ENCODE measurements at places on chromosomes 13 and 19.
A peak's percentile ranks its signal among the peaks of the same experiment; 100 is the strongest.

DNA sequence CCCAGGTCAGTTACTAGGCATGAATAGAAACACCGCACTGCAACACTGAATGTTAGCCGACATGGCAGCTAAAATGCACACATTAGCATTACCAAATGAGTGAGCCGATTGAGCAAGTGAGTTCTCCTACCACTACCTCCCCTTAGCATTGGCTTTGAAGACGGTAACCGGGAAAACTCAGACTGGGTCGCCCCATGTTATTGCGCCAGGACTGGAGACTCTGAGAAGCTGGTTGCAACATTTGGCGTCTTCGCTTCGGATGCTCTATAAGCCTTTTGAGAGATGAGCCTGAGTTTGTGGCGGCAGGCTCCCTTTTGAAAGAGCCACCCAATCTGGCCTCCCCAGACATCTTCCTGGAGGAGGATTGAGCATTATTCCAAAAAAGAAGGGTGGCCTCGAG, 68.5 kb upstream of the POMP start:
- DNase-seq = no peak

GRCh38 chr19:18736415-18737336, 53.2 kb downstream of the CRTC1 start:
- peak; percentile 53 for DNase-seq

- peak; percentile 57 for DNase-seq
Observed at GRCh38 chr19:4969772-4970531, 1.0 kb downstream of the KDM4B start.

DNA sequence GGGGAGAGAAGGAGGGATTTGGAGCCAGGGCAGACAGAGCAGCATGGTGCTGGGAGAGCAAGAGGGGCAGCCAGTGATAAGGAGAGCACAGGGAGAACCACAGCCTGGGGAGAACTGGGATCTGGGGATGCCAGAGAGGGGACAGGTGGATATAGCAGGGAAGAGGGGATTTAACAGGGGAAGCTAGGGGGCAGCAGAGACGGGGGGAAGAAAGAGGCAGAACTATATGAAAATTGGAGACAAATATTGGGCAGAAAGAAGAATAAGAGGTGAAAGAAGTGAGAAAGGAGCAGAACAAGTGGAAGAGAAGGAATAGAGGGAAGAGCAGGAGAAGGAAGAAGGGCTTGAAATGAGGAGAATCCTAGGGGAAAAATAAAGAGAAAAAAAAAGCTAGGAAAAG, 6.5 kb upstream of the ZNF528 start:
- DNase-seq = no peak

GRCh38 chr13:76641056-76641455, 245.1 kb downstream of the KCTD12 start:
- peak; percentile 81 for DNase-seq

GRCh38 chr19:3145909-3146676, 10.3 kb downstream of the GNA15 start:
- no peak for DNase-seq

DNA sequence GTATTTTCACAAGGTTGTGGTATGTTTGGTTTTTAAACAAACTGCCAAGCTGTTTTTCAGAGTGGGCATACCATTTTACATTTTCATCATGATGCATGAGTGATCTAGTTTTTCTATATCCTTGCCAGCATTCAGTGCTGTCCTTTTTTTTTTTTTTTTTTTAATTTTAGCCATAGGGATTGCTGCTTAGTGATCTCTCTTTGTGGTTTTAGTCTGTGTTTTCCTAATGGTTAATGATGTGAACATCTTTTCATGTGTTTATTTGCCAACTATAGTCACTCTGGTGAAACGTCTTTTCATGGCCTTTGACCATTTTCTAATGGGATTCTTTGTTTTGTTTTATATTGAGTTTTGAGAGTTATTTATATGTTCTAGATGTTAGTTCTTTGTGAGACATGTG, 59.7 kb downstream of the SHISA2 start:
- DNase-seq = no peak

- DNase-seq = no peak
Observed at GRCh38 chr13:43008596-43008995, 14.8 kb upstream of the DNAJC15 start.

DNA sequence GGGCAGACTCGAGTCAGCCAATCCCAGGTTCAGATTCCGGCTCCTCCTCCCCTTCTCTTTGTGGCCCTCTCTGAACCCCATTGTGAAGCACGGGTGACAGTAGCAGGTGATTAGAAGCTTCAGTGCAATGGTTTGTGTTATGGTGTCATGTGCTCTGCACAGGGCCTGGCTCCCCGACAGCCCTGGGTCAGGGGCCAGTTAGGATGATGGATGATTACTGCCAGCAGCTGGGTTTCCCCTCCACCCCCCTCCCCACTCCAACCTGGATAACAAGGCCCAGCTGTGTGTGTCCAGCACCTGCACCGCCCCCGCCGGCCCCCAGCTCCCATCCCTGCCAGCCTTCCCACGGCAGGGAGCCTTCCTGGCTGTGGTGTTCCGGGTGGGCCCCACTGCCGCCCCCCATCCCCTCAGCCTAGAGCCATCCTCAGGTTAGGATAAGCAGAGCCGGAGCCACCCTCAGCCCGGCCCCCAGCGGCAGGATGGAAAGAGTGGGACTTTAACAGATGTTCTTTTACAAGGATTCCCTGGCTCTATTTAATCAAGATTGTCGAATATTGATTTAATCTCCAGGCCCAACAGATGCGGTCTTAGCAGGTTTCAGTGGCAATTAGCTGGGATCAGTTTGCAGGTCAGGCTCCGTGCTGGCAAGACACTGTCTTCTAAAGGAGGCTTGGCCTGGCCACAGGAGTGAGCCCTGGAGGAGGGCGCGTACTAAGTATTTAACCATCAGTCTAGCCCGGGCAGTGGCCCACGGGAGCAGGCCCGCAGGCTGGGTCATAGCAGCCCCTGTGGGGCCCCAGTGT, 156.2 kb downstream of the SIPA1L3 start:
- peak; percentile 82 for DNase-seq

GRCh38 chr13:20099319-20099718, 61.5 kb downstream of the GJA3 start:
- DNase-seq = no peak

GRCh38 chr13:109870274-109870673, 83.9 kb upstream of the IRS2 start:
- DNase-seq = no peak

GRCh38 chr19:7145494-7145893, 76.0 kb downstream of the ZNF557 start:
- no peak for DNase-seq

GRCh38 chr19:5587661-5588060, 19.9 kb upstream of the TINCR start:
- no peak for DNase-seq

- DNase-seq = no peak
Observed at GRCh38 chr19:5150902-5151741, 182.2 kb downstream of the KDM4B start.

DNA sequence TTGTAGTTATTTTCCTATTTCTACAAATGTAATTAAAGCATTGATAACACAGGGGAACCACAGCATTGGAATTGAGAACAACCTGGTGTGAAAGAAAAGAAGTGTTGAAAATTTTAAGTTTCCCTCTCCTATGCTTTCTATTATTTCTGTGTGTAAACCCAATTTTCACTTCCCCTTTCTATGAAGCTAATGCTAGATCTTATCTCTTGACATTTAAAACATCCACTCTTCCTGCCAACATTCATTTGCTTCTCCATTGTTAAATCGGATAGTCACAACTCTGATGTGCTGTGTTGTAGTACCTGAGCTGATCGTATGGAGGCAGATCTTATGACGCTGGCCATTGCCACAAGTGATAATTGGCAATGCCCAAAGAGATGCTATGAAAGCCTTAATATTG, 203.0 kb downstream of the ITGBL1 start:
- no peak for DNase-seq

DNA sequence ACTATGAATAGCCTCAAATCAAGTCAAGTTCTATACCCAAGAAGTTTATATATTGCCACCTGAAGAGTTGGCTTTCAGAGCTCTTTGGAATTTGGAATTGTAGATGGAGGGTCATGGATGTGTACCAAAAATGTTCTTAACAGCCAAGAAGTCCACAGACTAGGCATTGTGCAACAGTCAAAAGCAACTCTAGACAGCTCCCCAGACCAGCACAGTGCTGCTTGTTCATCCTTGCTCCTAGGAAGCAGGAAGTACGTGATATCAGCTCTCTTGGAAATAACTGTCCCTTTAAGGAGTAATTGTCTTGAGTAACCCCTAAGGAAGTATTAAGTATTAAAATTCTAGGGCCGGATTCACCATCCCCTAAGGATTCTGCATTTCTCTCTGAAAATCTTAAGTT, 30.7 kb upstream of the IL17D start:
- no peak for DNase-seq

- no peak for DNase-seq
Observed at GRCh38 chr19:47309038-47309437, 623 bp upstream of the C5AR1 start.

- no peak for DNase-seq
Observed at GRCh38 chr13:100881291-100881864, 206.8 kb upstream of the TMTC4 start.

DNA sequence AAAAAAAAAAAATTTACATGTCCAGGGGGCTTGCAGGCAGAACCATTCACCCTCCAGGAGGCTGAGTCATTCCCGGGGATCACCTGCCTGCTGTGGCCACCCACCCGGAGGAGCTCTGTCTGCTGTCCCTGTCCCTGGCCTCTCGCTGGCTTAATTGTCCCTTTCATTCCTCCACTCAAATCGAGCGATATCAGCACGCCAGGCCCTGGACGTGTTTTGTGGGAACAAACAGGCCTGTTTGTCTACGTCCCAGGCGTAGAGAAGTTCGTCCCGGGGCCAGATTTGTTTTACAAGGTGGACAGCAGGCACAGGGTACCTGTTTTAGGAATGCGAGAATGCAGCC, 21.2 kb downstream of the SULT2B1 start:
- DNase-seq = peak; percentile 57

- no peak for DNase-seq
Observed at GRCh38 chr13:112128331-112128610, 61.3 kb downstream of the SOX1 start.

DNA sequence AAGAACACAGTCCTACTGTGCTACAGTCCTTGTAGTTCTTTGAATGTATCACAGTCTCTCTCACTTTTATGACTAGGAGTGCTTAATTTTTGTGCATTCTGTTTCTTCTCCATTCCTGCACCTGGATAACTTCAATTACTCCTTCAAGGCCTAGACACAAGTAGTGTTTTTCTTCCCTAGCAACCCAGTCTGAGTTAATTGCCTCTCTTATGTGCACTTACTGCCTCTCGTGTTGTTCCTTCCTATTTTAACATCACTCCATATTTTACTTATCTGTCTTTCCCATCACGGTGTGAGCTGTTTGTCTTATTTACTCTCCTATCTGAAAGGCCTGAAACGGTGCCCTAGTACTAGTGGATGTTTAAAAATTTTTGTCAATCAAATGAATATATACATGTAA, 101.5 kb downstream of the HS6ST3 start:
- DNase-seq = no peak

GRCh38 chr13:63044589-63045313, 1629.1 kb upstream of the PCDH20 start:
- DNase-seq = no peak

DNA sequence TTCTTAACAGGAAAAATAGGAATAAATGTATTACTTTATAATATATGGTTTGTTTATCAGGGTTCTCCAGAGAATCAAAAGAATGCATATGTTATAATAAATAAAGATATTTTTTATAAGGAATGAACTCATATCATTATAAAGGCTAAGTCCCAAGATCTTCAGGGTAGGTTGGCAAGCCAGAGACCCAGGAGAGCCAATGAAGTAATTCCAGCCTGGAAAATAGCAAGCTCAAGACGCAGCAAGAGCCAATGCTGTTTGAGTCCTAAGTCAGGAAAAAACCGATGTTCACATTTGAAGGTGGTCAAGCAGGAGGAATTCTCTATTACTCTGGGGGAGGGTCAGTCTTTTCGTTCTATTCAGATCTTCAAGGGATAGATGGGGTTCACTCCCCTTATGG, 490.0 kb downstream of the PCDH20 start:
- DNase-seq = no peak

GRCh38 chr19:31448221-31448657, 99.0 kb upstream of the TSHZ3 start:
- peak; percentile 50 for DNase-seq

DNA sequence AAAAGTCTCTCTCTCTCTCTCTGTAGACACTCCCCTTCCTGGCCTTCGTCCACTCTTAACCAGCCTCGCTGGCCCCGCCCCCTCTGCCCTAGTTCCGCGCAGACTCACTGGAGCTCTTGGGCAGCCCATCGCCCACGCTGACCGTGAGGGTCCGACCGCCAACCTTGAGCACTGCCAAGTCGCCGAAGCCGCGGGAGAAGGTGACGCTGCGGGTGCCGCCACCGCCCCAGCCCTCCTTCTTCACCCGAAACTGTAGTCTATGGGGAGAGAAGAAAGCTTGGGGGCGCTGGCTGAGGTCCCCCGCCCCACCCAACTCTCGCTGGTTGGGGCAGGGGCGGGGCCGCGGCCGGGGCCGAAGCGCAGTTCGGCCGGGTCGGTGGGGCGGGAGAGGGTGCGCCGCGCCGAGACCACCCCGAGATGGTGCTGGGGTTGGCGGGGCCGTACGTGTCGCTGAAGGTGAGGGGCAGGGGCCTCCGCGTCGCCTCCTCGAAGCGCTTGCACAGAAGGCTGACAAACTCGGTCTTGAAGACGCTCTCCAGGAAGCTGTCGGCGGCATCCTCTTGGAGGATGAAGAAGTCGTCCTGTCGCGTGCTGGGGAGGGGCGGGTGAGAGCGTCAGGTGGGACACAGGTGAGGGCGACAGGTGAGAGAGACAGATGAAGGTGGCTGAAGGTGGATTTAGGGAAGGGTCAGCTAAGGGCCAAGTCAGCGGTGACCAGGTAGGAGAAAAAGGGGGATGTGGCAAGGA, 12.6 kb upstream of the ZNF414 start:
- peak; percentile 99 for DNase-seq

DNA sequence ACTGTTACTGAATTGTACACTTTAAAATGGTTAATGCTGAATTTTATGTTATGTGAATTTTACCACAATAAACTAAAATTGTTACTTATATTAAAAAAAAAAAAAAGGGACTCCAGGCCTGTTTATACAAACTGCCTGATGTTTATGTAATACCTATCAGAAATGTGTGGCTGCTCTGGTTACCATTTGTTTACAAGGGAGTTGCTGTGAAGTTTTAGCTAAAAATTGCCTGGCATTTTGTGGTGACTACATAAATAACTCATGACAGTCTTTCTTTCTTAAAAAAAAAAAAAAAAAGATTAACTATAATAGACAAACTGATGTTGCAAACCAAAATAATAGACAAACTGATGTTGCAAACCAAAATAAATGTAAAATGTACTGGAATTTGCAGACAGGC, 71.8 kb downstream of the CDADC1 start:
- no peak for DNase-seq

DNA sequence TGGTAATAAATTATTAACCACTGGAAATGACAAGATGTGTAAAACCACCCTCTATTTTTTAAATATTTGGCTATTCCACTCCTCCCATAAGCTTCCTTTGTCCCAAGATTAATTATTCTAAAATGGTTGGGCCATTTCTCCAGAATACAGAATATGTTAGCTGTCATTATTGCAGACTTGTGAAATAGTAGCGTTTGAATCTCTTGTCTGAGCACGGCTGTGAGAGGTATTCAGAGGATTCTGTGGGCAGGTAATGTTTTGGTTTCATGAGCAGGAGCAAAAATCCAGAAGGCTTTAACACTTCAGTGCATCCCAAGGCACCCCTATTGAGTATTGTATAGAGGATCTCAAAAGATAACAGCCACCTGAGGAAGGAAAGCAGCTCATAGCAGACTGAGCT, 256.0 kb downstream of the UQCRFS1 start:
- no peak for DNase-seq

Measured in eye (tissue), 1 donor.